K562 (cell line): ENCODE measurements at places on chromosomes 4 and X. TPM values are rescaled to one million over a fixed set of nuclear protein-coding genes. Genes with fewer than 3 reads are reported as not detected.

Gene GDPD2
- polyA plus RNA-seq = not detected in 2 replicates

Gene DCX
- not detected in 2 replicates for polyA plus RNA-seq

Gene FGFR3
- 48.9 and 51.5 TPM in 2 replicates for polyA plus RNA-seq

Gene FRG2
- 0.12 TPM in 1 of 2 replicates, not detected in the other for polyA plus RNA-seq

Gene EGFL6
- not detected in 2 replicates for polyA plus RNA-seq

Gene CYSLTR1
- polyA plus RNA-seq = not detected in 2 replicates

Gene KDR
- polyA plus RNA-seq = not detected in 2 replicates

Gene MAGEA9B
- polyA plus RNA-seq = 15.7 and 18.2 TPM in 2 replicates
